ENCODE measurements at places on chromosomes 11 and 22.

DNA sequence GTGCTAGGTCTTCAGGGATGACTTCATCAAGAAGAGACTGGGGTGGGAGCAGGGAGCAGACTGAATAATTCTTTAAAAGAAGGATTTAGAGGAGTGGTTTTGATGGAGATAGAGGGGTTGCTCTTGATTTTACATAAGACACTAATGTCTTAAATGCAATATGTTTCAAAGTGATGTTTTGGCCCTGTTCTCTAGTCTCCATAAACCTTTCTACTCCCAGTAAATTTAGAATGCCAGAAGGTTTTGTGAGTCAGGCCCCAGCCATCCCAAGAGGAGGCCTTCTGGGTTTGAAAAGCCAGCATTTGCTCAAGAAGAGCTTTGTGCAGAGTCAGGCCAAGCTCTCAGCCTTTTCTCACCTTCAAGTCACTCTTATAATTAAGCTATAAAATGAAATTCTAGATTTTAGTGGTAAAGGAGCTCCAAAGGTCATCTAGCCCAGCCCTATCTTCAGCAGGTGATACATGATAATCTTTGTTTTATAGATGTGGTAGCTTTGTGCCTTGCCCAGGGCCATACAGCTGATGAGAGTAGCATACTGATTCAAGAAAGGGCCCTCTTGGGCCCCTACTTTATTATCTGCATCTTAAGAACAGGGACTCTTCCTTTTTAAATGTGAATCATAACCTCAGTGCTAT is 122.8 kb upstream of the MTNR1B start:
- DNase-seq: no peak

DNA sequence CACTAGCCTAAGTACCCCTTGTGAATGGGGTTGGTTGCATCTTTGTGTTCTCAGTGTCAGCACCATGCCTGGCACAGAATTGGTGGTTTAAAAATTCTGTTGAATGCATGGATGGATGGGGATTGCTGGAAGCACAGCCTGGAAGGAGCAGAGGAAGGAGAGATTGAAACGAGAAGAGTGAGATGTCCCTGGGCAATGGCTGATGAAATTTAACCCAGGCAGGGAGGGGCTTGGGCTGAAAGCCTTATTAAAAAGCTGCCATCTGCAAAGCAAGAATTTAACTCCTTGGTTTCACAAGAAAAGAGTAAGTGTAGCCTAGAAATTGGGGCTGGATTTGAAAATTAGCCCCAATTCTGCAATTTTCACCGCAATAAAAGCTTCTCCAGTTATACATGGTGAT is 126.7 kb downstream of the TEAD1 start:
- no peak for DNase-seq

DNA sequence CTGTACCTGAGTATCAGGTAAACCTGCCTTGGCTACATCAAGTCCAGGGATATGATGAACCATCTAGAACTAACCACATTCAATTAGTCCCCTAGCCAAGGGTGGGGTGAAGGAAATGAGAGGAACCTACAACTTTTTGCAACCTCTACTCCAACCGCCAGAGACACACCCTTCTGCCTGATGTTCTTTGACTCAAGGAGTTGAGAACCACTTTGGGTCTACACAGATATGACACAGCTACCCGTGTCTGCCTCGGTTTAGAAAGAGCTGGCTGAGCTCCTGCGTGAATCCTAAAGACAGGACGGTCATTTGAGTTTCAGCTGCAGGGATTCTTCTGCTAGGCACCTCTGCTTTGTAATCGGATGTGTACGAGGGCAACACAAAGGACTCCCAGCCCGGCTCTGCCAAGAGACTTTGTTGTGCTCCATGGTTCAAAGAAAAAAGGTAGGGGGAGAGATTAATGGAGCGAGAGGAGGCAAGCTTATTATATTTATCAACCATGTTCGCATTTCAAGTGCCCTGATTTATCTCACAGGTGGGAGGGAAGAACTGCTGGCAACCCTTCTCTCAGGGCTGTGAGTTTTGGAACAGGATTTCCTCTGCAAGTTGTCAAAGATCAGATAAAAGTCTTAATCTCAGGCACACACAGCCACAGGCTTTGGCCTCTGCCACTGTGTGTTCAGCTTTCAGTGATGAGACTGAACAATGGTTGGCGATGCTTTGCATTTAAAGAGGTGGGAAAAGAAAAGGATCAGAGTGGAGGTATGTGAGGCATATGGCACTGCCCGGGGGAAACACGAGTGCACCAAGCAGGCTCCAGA is 35.1 kb downstream of the FLI1 start:
- DNase-seq: no peak

GRCh38 chr22:17706947-17707346 is 67.3 kb downstream of the BID start:
- no peak for DNase-seq

DNA sequence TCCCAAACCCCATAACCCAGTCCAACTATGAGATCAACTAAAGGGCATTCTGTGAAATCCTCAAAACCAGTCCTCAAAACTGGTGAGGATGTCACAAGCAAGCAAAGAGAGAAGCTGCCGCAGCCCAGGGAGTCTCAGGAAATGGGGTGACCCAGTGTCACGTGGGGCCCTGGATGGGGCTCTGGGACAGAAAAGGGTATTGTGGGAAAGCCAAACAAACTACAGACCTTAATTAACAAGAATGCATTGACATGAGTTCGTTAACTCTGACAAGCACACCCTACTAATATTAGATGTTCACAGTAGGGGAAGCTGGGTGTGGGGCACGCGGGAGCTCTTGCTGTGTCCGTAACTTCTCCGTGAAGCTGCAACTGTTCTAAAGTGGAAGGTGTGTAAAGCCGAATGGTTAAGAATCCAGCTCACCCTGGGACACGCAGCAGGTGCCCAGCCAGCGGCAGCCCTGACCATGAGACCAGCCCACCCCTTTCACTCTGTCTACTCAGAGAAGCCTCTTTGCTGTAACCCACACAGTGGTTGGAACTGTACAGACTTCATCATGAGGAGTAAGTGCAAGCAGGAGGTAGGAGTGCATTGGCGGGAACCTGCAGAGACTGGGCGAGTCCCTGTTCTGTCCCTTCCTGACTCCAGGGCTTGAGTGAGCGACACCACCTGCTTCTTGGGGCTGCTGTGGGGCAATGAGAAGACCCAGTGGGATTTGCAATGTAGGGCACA is 17.9 kb downstream of the LINC01488 start:
- DNase-seq: peak; percentile 77

DNA sequence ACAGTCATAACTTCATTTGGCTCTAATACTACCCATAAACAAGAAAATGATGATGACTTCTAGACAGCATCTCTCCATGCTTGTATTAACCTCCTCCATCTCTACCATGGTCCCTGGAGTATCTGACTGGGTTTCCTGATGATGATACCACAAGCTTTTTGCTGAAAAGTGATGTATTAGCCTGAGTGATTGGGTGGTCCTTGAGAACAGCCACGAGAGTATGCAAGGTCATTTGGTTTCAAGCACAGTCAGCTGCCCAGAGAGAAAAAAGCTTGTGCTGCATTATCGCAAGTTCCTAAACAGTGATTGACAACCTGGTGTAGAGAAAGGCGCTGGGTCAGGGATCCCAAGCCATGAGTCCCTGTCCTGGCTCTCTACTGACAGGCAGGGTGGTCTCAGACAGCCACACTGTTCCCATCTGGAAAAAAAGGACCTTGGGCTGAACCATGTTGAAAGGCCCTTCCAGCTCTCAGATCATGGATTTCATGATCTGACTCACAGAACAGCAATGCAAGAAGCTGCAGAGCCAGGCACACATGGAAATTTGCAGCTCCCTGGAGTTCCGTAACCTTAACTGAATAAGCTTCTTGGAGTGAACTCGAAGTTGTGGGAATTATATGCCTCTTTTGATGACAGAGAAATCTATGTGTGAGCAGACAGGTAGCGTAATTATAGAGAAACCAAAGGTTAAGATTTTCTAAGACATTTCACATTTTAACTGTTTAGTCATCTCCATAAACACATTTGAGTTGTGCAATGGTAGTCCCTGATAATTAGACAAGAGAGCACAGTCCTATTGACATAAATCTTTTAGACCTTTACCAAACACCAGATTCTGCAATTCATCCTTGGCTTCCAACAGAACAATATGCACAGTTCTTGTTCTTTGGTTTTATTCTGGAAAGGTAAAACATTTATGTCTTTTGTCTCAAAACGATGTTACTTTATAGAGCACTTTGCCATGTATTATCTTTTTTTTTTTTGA is 54.1 kb upstream of the UBASH3B start:
- DNase-seq: peak; percentile 18

DNA sequence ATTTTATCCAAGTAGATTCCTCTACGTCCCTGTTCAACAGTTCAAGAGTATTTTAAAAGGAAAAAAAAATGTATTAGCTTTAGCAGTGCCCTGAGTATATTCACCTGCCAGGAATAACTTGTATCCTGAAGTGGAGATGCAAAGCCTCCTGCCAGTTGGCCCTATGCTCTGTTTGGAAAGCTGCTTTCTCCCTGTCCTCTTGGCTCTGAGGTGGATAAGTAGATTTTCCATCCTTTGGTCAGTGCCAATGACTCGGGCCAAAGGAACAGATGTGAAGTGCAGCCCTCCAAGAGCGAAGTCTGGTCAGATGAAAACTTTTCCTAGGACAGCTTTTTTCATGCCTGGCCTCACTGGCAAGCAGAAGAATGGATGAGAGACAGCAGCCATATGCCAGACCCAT is 839.9 kb upstream of the TENM4 start:
- no peak for DNase-seq

- no peak for DNase-seq
Observed at GRCh38 chr11:826836-827145, 928 bp upstream of the CRACR2B start.

DNA sequence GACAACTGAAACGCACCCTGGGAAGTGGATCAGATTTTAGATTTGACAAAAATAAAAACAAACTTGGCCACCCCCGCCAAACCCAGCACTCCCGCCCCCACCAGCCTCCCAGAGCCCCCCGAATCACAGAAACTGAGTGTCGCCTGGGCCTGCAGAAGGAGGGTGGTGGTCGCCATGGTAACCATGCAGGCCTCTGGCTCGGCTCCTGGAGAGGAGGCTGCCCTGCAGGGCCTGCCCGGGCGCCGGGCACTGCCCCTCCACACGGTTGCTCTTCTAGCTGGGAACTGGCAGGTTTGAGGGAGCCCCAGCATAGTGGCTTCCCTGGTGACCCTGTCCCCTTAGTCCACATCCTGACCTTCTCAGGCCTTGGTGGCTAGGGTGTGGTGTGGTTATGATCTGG is 19.3 kb downstream of the CACNA1I start:
- peak; percentile 45 for DNase-seq

- DNase-seq: no peak
Observed at GRCh38 chr22:33002035-33002434, 56.1 kb downstream of the SYN3 start.

DNA sequence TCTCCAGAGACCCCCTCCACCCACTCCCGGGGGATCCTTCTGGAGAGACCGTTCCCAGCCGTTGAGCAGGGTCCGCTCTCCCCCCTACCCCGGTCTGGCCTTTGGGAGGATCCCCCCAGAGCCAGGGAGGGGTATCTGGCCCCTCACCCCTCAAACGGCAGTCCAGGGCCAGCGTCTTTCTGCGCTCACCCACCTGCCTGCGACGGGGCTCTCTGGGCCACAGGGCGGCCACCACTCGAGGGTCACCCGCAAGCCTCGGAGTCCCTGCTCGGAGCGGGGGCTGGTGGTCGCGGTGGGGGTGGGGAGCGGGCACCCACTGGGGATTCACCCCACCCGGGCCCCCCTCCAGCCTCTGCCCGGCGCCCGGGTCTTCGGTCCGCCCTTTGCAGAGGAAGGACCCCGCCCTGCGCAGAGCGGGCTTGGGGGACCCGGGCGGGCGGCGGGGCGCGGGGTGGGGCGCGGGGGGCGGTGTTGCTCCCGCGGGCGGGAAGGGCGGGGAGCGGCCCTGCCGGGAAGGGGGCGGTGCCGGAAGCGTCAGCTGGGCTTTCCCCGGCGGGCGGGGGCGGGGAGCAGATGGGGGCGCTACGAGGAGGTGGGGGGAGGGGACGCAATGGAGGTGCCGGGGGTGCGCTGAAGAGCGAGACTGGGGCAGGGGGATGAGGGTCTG is 16.6 kb downstream of the CRELD2 start:
- DNase-seq: no peak

DNA sequence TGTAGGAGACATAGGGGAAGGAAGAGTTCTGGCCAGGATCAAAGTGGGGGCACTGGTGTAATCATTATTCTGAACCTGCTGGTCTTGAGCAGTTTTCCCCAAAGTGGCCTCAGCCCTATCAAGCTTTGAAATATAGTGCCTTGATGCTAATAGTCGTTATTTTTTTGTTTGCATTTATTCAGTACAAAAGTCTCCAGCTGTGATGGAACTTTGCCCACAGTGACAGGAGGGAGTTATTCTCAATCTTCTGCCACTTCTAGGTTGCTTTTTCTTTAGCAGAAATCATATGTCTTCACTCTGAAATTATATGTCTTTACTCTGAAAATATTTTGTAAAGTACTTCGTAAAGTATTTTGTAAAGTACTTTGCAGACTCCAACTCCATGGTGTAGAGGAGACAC is 93.1 kb downstream of the FAT3 start:
- no peak for DNase-seq

DNA sequence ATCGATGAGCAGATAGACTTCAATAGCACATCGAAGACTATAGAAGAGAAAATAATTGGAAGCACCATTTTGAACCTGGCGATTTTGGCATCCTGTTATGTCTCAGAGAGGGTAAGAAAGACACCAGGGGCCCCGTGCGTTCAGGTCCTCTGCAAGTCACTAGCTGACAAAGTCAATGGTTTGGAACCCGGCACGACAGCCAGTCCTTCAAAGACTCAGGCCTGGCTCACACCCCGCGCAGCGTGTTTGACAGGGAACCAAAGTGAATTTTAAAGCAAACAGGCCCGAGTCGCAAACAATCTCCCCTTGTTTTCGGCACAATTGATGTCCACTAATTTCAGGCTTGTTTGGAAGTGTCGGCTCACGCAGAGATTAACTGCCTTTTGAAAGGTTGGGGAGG is 716.6 kb downstream of the BRD1 start:
- DNase-seq: no peak

DNA sequence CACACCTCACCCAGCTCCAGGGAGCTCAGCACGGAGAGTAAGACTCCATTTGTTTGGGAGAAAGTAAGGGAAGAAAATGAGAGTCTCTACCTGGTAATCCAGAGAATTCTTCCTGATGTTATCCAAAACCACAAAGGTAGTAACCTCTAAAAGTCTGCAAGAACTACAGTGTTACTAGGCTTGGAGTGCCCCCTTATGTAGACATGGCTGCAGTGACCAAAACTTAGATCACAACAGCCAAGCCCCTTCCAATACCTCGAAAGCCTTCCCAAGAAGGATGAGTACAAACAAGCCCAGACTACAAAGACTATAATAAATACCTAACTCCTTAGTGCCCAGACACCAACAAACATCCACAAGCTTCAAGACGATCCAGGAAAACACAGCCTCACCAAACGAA is 4.9 kb downstream of the UBE2L6 start:
- no peak for DNase-seq

Measured in retina (tissue), 1 donor.